ENCODE measurements at places on chromosomes 11 and 22.

- no peak for DNase-seq
These were observed 53.9 kb downstream of the USP47 start for GRCh38 chr11:11895672-11896071.

GRCh38 chr11:75219869-75220268 is 20.7 kb upstream of the TPBGL start:
- no peak for DNase-seq

DNA sequence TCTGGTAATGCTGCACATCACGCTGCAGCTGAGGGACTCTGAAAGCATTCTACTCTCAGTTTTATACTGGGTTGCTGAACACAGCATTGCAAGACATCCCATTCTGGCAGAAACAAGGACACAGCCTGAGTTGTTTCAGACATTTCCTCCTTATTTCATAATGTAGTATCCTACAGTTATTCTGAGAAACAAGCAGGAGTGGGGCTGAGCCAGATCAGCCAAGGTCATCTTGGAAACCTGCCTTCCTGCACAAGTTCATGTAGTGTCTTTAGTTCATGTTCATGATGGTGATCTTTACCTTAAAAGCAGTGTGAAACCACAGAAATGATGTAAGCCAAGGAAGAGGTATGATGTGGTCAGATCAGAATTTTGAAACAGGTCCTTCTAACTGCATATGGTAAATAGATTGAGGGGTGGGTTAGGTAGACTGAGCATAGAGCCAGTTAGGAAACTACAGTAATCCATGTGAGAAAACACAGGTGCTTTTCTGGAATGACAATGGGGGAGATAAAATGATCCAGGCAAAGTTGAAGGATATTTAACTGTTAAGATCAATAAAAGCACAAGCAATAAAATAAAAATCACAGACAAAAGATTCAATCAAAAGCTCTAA is 1686.8 kb downstream of the LRRC4C start:
- no peak for DNase-seq

GRCh38 chr11:69950621-69951020 is 127.5 kb upstream of the ANO1 start:
- DNase-seq = no peak

DNA sequence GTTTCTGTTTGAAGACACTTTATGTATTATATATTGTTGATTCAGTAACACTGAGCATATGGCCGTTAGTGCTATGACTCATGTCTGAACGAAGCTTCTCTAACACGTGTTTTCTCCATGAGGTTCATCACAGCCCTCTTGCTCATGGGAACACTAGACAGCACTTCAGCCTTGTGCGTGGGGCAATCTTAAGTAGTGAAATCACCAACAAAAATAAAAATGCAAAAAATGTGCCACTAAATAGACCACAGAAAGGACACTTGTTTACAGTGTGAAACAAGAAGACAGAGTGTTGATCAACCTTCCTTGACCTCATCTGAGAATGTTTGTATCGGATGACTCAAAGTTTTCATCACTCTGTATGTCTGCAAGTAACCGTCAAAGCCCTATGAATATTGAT is 94.5 kb downstream of the FDX1 start:
- DNase-seq = no peak

- DNase-seq = no peak
These were observed 21.5 kb upstream of the CHKA start for GRCh38 chr11:68142441-68143309.

DNA sequence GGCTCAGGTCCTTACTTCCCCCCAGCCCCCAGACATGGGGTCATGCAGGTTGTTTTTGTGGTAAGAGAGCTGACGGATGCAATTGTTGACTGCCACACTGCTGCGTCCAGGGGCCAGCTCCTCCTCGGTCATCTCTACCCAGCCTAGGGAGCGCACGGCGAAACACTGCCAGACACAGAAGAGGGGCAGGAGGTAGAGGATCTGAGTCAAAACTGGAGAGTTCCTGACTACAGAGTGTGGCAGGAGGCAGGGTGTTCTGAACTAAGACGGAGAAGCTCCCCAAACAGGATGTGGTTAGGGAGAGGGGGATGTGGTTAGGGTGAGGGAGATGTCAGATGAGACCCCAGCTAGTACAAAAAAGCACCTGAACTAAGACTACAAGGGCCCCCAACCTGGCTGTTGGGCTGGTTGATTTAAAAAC is 12.3 kb downstream of the SMPD1 start:
- peak; percentile 47 for DNase-seq

- DNase-seq = no peak
These were observed 16.1 kb upstream of the TMEM123 start for GRCh38 chr11:102468616-102469195.

GRCh38 chr11:112619106-112619505 is 342.1 kb upstream of the NCAM1 start:
- no peak for DNase-seq

- no peak for DNase-seq
These were observed 9.8 kb downstream of the EHBP1L1 start for GRCh38 chr11:65585396-65586246.

GRCh38 chr11:44893846-44894617 is 56.7 kb downstream of the TP53I11 start:
- DNase-seq = peak; percentile 20

GRCh38 chr22:50225200-50225969 is 19.4 kb downstream of the TUBGCP6 start:
- no peak for DNase-seq

DNA sequence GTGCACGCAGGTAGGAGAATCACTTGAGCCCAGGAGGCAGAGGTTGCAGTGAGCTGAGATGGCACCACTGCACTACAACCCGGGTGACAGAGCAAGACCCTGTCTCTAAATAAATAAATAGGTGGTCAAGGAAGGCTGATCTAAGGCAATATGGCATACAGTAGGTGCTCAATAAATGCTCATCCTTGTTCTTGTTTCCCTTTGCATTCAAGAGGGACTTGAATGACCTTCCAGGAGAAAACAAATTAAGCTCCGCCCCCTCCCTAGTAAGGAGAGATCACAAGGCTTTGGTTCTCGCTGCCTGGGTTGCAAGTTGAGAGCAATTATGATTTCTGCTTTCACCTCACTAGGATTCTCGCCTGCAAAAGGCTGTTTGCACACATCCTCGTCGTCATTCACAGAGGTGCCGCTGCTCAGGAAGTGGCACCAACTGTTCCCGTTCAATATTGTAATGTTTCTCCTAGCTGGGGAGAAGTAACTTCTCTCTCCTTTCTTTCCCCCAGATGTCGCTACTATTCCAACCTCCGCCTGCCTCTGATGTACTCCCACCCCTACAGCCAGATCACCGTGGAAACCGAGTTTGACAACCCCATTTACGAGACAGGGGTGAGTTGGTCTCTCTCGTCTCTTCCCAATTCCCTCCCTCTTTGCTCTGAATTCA is 51.8 kb upstream of the ASPHD2 start:
- no peak for DNase-seq

DNA sequence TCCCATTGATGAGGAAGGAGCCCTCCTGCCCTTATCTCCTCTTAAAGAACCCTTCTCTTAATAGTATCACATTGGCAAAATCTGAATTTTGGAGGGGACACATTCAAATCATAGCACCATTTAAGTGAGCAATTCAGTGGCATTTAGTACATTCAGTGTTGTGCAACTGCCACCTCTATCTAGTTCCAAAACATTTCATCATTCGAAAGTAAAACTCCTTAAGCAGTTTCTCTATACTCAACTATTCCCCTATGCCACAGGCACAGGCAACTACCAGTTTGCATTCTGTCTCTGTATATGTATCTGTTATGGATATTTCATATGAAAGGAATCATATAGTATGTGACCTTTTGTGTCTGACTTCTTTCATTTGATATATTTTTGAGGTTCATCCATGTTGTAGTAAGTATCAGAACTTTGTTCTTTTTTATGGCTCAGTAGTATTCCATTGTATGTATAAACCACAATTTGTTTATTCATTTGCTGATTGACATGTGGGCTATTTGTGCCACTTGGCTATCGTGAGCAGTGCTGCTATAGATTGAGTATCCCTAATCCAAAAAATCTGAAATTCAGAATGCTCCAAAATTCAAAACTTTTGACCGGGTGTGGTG is 22.9 kb downstream of the FAR1 start:
- DNase-seq = no peak

DNA sequence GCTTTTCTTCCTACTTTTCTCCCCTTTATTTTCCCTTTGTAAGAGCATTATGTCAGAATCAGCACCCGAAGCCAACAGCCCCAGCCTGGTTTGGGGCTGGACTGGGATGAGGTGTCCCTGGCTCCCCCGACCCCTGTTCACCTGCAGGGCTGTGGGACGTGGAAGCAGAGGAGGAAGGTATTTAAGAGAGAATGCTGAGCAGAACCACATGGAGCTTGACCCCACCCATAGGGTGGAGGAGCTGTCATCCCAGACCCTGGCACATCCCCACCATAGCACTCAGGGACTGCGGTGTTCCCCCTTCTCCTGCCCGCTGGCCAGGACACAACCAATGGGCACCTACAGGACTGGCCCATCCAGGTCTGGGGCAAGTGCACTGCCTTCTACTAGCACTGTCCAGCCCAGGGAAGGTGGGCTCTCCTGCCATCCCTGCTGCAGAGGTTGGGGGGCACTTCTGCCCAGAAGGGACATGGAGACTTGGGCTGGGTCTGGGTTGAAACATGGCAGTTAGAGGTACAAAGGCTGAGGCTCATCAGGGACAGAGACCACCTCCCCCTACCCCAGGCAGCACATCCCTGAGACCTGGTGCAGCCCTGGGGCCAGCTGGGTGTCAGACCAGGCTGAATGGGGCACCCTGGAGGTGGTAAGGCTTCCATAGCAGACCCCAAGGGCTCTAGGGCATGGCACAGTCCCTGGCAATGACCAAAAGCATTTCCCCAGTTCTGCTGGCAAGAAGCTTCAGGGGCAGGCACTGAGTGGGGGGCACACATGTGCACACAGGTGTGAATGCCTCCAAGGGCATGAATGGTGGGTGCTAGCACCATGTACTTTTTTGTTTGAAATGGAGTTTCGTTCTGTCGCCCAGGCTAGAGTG is 19.7 kb downstream of the TANGO2 start:
- DNase-seq = no peak

DNA sequence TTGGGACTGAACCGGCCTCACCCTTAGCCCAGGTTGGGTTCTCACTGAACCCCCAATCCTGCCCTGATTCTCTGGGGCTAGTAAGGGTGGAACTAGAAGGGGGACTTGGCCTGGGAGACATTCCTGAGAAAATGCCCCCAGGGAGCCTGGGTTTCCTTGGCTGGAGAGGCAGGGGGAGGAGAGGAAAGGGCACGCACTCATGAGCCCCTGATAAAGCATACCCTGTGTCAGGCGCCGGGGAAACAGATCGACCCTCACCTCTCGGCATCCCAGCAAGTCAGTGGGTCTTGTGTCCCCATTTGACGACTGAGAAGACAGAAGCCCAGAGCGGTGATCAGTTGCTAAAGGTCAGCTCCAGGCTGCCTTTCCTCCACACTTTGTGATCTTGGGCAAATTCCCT is 47.7 kb upstream of the RTL6 start:
- DNase-seq = no peak

- no peak for DNase-seq
These were observed 37.5 kb upstream of the LYVE1 start for GRCh38 chr11:10605941-10606381.

DNA sequence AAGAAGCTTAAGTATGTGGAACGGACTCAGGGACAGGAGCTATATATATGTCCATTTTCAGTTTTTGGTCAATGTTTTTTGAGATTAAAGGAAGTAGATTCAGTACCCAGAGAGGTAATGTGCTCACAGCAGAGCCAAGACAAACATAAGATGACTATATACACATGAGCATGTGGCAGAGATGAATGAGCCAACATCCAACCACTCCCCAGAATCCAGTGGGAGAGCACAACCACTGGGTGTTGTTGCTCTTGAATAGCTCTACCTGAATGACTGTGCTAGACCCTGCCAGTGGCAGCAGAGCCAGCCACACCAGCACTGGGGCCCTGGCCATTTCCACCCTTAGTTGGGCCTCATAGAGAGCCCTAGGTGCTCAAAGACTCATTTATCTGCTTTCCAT is 10.7 kb upstream of the SYTL2 start:
- no peak for DNase-seq

GRCh38 chr11:62119569-62119968 is 4.2 kb upstream of the INCENP start:
- DNase-seq = no peak

DNA sequence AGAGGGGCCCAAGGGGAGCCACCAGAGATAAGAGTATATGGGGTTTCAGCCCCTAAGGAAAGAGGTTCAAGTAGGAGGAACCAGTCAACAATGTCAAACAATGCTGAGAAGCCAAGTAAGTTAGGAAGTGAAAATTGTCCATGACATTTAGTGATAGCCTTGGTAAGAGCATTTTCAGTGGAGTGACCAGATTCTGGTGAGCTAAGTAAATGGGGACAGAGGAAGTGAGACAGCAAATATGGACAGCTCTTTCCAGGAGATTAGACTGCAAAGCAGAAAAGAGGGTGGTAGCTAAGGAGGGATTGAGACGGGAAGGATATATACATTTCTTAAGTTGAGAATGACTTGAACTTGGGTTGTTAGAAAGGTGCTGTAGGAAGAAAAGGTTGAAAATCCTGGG is 22.9 kb downstream of the POLD3 start:
- no peak for DNase-seq

DNA sequence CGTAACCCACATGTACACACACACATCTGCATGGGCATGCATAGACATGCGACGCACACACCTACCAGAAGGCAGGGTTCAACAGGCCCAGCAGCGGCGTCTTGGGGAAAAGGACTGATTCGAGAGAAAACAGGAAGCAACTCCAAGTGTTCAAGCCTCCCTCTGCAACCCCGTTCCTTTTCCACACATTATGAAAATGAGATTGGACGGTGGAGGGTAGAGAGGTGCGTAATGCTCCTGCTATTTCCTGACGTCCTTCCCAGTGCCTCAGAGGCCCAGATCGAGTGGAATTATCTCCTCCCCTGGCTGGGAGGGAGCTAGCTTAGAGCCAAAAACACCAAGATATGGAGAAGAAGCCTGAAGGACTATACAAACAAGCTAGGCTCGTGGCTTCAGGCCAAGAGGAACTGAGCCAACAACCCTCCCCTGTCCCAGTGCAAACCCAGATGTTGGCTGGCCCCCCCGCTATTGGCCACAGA is 289.2 kb downstream of the MN1 start:
- DNase-seq = no peak

DNA sequence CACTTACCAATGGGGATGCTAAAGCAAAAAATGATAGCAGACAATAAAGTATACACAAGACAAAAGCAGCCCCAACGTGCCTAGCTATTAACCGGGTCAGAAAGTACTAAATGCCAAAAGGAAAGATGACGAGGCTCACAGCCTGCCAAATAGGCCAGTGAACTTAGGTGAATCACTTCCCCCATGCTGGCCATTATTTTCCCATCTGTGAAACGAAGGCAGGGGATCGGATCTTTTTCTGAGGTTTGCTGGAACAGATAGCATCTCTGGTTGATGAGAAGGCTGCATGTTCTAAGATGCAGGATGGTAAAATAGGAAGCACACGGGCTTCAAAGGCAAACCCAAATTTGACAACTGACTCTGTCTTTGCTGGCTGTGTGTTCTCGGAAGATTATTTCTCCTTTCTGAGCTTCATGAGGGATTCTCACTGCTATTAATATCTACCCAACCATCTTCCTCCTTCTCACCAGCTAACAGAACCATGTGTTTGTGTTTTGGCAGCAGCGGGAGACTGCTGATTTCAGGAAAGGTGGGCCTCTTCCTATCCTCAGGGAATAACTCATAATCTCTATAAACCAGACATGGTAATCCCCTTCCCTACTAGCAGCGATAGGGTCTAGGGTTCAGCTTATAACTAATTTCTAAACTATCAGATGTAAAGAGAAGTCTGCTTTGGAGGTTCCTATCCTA is 390.7 kb downstream of the LARGE1 start:
- no peak for DNase-seq

- no peak for DNase-seq
These were observed at the start of gene PRRG4 for GRCh38 chr11:32829680-32830412. Gene PRRG4, plus strand, starts transcription at chr11:32829927. Its CDS starts 603 bp downstream, at chr11:32830530.

GRCh38 chr11:8732324-8732670 is 49.7 kb downstream of the RPL27A start:
- DNase-seq = no peak
